ENCODE measurements at places on chromosomes 11 and 22.

GRCh38 chr22:30286813-30287647, 2.3 kb downstream of the CASTOR1 start:
- DNase-seq = peak; percentile 90

DNA sequence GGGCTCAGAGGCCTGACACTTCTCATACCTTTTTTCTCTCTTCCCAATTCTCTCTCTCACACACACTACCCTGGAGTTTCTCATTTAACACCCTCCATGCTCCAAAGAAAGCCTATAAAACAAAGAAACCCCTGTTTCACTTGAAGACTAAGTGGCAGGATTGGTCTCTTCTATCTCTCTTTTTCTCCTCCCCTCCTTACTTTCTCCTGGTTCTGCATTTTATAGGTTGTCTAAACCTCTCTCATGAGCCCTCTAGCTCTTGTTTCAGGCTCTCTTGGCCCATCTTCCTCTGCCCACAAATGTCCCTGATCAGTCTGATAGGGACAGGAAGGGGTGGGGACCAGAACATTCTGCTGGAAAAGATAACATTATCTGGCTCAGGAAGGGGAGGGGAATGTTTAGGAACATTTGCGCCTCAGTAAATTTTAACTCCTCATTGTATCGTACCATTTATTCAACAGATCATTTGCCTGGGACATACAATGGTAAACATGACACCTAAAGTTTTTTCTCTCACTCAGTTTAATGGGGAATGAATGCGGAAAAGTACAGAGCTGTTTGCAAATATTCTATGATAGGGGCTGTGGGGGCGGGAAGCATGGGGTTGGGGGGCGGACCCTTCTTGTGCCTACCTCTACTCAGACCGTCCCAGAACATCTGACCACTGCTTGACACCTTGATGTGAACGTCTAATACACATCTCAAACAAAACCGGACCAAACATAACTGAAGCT, 10.8 kb downstream of the CRYBA4 start:
- DNase-seq = no peak

- no peak for DNase-seq
Measured at GRCh38 chr22:35126993-35127392, 61.0 kb downstream of the ISX start.

DNA sequence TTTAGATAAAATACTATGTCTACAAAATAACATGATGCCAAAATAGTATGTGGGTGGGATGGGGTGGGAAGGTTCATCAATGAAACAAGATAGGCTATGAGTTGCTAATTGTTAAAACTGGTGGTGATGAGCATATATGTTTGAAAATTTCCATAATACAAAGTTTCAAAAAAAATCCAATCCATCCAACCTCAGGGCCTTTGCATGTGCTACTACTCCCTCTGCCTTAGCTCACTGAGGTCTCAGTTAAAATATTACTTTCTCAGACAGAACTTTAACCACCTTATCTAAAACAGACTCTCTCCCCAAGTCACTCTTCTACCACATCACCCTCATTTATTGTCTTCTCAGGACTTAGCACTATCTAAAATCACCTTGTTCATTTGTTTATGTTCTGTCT, 201.1 kb downstream of the TTC28 start:
- DNase-seq = no peak

GRCh38 chr11:110948112-110948511, 235.9 kb upstream of the ARHGAP20 start:
- no peak for DNase-seq

DNA sequence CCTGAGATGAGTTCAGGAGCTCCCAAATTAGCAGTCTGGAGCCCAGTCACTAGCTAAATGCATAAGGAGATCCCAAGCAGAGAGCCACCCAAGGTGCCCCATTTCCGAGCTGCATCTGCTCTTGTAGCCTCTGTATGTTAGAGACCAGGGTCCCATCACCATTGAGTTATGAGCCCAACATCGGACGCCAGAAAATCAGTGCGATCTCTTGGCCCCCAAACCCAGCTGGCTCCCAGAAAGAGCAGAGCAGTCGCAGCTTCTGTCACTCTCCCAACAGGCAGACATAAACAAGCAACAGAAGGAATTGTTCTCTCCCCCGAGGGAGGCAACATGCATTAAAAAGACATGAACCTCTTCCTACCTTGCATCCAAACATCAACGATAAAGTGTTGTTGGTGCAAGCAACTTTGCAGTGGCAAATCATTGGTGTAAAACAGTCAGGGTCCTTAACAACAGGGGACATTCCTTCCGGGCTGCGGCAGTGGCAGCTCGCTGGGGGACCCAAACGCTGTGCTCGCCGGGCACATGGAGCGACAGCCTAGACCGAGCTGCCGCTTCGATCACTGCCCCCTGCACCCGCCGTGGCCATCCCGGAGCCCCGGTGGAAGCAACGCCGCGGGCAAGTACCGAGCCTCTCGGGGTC, 907.1 kb downstream of the DLG2 start:
- no peak for DNase-seq

GRCh38 chr22:36144886-36145541, 15.5 kb downstream of the APOL3 start:
- DNase-seq = peak; percentile 26

DNA sequence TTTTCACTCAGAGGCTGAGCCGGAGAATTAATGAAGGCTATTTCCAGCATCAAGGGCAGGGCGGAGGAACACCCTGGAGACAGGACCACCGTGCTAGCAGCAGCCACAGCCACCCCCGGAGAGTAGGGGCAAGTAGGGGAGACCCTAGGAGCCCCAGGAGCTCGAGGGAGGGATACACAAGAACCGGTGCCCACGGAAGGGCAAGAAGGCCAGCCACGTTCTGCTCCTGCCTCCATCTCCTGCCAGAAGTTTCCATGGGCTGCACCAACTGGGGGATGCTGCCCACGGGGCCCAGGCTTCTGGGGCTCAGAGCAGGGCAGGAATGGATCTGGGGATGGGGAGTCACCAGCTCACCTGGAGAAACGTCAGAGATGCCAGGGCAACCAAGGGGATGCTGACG, 626.8 kb downstream of the TBC1D22A start:
- DNase-seq = no peak

DNA sequence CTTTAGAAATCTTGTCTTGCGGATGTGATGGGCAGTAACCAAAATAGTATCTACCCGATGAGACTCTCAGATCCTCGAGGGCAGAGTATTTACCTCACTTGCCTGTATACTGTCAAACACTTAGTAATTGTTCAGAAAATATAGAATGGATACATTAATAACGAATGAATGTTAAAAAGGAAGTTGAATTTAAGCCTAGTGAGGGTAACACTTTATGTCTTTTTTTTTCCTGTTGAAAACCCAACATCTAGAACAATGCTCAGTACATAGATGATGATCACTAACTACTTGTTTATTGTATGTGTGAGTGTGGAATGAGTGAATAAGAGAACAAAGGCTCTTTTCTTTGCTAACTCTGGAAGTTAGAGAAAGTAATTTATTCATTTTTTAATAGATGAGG, 195.7 kb downstream of the MIAT start:
- DNase-seq = no peak

- DNase-seq = no peak
Measured at GRCh38 chr11:59551659-59552521, 40.6 kb downstream of the OR4D9 start.

DNA sequence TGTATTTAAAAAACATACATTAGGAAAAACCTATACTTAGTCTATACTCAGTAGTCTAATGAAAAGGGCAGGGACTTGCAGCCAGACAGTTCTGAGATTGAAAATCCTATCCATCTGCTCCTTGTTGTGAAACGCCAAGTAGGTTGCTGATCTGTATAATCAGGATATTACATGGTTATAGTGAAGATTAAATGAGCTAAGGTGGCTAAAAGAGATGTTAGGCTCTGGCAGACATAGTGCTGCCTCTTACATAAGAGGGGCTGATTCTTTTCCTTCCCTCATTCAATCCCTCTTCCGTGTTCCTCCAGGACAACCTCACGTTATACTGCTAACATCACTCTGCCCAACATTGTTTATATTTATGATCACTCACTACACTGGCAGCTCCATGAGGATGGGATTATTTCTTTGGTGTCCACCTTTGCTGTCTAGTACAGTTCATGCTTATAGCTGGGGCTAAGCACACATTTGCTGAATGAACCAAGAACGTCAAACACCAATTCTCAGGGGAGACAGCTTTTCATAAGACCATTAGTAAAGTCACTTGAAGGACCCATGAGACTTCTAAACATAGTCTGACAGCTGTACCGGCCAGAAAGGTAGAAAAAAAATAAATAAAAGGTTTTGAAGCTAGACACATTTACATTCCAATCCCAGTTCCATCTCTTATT, 46.3 kb downstream of the GAB2 start:
- no peak for DNase-seq

DNA sequence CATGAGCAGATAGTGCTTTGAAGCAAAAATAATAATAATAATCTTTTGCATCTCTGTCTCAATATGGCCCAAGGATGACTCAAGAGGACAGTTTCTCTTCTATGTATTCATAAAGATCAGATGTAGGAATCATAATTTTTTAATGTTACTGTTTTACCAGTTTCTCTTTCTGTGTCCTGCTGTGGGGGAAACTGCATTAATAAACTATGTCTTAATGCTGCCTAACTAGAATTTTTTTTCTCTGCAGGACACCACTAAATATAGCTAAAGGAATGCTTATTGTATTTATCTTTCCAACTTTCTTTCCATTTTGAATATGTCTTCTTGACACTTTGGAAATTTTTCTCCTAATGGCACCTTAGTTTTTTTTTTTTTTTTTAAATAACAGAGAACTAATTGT, 6.5 kb downstream of the FJX1 start:
- DNase-seq = no peak

All from activated naive CD4-positive, alpha-beta T cell treated with Interleukin-2 at 50 U/mL for 16 hours (primary cell).